Activated naive CD8-positive, alpha-beta T cell treated with anti-CD3 and anti-CD28 coated beads, Interleukin-2, amount 10 ng/mL, durations not matched to agents 7 days and 5 days (primary cell): ENCODE measurements at places on chromosomes 11 and 22.

DNA sequence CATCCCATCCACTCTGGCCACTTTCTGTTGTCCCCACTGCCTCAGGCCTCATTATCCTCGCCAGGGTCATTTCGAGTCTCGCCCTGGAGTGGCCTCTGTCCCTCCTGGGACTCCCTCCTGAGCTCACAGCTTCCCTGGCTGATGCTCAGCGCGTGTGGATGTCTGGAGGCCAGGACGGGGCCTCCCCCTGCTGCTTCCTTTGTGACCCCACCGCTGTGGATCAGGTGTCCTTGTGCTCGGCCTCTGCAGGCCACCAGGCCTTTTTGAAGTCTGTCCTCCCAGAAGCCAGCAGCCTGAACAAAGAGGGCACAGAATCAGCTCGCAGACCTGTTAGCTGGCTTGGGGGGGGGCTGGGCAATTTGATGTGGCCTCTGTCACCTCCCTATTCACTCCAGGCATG lies 13.5 kb downstream of the CBX6 start:
- no peak for DNase-seq
- no peaks in the 10 kb centered on the region for H3K36me3 ChIP-seq
- no peak overlapping the region for H3K4me3 ChIP-seq

GRCh38 chr11:63534895-63535461 lies 1.6 kb upstream of the PLAAT4 start:
- H3K4me3 ChIP-seq, result peak overlapping the region; percentile 91
- DNase-seq, result peak; percentile 34
- H3K27me3 ChIP-seq, result no peaks in the 10 kb centered on the region
- H3K27ac ChIP-seq, result peak overlapping the region; percentile 90

- peaks cover 24% of the 10 kb centered on the region for H3K36me3 ChIP-seq
- no peak overlapping the region for H3K4me3 ChIP-seq
- no peak for DNase-seq
- peaks cover 22% of the 10 kb centered on the region for H3K4me1 ChIP-seq
Measured at GRCh38 chr11:122779047-122779629, 59.2 kb upstream of the CRTAM start.

GRCh38 chr22:50524676-50525103 lies 708 bp downstream of the SCO2 start:
- peaks cover 30% of the 10 kb centered on the region for H3K4me1 ChIP-seq
- H3K27ac ChIP-seq, result peak overlapping the region; percentile 95
- H3K36me3 ChIP-seq, result peaks cover 22% of the 10 kb centered on the region
- H3K4me3 ChIP-seq, result peak overlapping the region; percentile 96
- no peak for DNase-seq
- H3K27me3 ChIP-seq, result no peaks in the 10 kb centered on the region
